Hepatocyte (in vitro differentiated cells): ENCODE measurements at places on chromosomes 1 and 21.

DNA sequence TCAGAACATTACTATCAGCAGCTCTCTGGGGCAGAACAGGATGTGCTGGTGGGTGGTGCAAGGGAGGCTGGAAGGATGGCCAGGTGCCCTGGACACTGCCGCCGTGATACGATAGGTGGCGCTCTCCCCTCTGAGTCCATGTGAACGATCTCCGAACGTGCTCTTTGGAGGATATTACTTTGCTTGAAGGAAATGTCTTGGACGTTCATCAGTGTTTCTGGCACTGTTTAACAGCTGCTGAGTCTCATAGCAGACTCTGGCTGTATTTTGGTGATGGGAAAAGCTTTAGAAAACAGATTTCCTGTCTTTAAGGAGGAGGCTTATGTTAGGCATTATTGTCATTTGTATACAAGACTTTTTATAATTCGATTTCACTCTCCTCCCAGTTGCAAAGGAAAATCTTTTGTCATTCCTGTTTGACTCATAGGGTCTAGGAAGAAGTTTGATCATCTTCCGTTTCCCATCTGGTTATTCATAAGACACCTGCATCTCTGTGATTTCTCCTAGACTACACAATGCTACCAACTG is 386.2 kb upstream of the ADGRL2 start:
- peak; percentile 80 for DNase-seq

- DNase-seq: no peak
Measured at GRCh38 chr1:211641942-211642341, 33.5 kb downstream of the NEK2 start.

DNA sequence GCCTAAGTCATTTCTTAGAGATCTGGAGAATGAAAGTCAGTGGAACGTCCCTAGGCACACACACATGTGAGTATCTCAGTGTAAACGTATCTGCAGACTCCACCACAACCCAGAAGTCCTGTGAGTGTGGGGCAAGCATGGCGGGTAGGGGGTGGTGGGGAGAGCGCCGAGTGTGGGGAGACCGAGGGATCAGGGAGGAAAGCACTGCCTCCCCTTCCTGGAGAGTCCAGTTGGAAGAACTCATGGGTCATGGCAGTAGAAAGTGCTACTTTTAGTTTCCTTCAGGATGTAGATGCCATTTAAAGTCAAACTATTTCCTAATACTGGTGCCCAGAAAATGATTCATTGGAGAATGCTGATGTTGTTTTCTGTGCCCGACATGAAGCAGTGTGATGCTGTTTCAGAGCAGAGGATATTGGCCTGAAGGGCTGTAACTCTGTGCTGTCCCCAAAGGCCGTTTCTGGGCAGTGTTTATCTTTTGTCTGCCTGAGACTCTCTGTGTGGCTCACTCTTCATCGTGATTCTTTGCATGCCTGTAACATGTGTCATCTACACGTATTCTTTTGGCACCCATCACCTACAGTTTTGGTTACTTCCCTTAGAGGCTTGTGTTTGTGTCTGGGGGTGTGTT is 45.7 kb upstream of the TSPAN2 start:
- DNase-seq: peak; percentile 19

- DNase-seq: no peak
Measured at GRCh38 chr21:42988236-42988965, 14.0 kb downstream of the PKNOX1 start.

GRCh38 chr1:84339503-84339902 is 38.0 kb downstream of the SAMD13 start:
- no peak for DNase-seq

- peak; percentile 59 for DNase-seq
Measured at GRCh38 chr1:87329051-87329525, 408 bp downstream of the LMO4 start.

DNA sequence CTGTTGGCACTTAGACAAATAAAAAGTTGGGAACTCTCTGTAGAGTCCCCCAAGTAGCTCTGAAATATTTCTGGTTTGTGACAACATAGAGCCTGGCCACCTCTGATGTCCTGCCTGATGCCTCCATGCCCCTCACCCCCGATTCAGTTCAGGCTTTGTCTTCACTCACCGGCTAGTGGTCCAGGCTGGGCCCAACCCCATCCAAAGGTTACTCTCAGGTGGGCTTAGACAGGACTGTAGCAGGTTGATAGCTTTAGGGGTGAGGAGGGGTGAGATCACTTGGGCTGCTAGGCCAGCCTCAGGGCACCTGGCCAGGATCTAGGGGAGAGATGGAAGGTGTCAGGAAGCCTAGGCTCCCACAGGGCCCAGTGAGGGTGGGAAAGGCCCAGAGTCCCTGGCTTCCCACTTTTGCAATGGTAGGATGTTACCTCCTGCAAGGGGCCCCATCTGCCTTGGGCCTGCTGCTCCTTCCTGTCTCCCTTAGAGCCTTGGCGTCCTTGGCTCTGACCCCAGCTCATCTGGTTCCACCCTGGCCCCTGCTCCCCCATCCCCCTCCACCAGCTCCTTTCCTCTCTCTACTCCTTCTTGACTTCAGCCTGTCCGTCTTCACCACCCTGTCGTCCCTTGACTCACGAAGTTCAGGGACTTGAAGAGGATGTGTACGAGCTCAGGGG is 6.7 kb downstream of the EPS8L3 start:
- no peak for DNase-seq

- no peak for DNase-seq
Measured at GRCh38 chr1:17356387-17357026, 15.5 kb upstream of the PADI6 start.

DNA sequence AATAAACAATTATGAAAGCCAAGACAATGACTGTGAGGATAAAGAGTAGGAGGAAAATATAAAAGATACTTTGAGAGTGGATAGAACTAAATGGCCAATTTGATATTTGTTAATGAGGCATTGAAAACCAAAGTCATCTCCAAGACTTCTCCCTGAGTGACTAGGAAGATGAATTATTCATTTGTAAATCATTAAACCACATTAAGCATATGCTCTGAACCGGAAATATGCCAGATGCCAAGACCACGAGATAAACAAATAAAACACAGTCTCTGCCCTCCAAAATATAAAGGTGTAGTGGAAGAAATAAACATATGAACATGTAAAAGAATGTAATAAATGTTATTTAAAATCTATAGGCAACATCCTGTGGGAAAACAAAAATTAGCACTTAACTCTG is 78.8 kb downstream of the MRPL39 start:
- no peak for DNase-seq

DNA sequence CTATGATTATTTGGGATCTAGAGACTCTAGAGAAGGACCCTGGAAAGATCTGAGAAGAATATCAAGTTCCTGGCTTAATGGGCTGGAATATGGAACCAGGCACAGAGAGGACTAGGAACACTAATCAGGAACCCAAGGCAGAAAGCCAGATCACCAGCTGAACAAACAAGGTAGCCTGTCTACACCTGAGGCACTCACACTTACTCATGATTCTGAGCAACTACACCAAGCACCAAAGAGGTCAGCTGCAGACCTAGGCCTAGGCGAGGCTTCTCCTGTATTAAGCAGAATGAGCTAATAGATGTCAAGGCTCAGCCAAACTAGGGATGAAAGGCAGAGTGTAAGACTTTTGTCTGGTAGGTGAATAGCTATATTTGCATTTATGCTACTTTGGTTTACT is 368.1 kb downstream of the LTN1 start:
- no peak for DNase-seq

- no peak for DNase-seq
Measured at GRCh38 chr1:93692451-93692861, 10.8 kb upstream of the BCAR3 start.

DNA sequence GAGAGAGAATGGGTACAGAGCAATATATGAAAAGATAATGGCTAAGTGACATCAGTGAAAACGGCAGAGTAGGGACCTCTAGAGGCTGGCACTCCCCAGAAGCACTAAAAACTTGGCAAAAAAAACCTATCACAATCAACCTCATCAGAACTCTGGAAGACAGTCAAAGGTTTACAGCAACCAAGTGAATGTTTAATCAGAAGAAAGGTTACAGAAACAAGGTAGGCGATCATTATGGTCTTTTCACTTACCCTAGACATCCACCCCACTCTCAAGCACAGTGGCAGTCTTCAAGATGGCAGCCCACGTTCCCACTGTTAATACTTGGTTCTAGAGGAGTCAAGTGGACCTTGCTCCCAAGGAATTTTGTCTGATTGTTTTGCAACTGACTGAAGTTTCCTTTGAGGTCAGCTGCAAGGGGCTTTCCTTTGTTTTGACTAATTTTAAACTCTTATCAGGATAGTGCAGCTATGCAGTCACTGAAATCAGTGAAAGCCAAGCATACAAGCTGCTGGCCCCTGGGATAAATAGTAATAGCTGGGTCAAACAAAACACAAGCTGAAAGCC is 7.2 kb downstream of the KIFAP3 start:
- DNase-seq: no peak

DNA sequence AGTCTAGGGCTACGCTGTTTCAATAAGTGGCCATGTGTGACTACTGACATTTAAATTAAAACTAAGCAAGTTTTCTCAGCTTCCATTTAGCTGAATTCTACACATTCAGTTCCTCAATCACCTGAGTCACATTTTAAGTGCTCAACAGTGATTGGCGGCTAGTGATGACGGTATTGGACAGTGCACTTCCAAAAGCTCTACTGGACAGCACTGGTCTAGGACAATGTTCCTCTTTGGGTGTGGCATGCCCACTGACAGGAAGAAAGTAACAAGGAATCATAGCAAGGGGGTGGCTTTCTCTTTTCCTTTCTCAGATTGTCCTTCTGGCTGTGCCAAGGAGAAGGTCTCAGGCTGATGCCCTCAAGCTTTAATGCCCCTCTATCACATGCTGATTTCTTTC is 11.7 kb downstream of the IGSF21 start:
- DNase-seq: no peak

GRCh38 chr1:60809204-60809980 is 273.0 kb upstream of the NFIA start:
- no peak for DNase-seq

DNA sequence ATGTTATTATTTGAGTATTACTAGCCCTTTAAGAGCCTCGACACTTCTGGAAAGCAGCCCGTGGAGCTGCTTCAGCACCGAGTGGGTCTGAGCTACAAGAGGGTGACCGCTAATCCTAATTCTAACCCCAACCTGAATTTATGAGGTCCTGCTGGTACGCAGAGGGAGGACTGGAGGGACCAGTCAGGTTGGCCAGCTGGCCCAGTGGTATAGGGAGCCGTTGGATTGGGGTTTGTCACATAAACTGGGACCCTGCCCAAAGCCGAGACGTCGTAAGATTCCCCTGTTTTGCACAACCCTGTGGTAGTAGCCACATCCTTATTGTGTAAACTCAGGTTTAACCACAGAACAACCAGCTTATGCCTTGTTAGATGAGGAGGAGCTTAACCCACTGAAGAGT is 60.8 kb upstream of the F3 start:
- no peak for DNase-seq

DNA sequence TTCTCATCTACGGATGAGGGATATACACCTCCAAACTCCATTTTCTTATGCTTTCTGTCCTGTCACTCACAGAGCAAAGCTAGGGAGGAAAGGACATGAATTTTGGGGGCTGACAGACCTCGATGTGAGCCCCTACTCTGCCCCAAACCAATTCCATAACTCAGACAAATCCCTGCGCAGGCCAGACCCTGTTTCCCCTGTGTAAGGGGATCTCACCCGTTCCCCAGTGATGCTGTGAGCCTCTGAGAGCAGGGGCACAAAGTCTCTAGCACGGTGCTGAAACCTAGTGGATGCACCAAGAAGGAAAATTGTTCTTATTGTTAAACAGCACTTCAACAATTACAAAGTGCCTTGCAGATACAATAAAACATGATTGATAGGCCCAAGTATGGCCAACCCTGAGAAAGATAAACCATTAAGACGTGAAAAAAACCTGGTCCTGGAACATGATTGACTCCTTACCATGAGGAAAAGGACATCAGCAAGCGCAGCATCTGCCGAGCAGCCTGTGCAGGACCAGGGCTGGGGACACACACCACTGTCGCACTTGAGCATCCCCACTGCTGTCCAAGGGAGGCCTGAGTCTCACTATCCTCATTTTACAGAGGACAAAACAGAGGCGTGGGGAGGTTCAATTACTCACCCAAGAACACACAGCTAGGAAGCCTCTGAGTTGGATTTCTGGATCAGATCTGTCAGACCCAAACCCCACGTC is 137.8 kb downstream of the GLIS1 start:
- DNase-seq: no peak

DNA sequence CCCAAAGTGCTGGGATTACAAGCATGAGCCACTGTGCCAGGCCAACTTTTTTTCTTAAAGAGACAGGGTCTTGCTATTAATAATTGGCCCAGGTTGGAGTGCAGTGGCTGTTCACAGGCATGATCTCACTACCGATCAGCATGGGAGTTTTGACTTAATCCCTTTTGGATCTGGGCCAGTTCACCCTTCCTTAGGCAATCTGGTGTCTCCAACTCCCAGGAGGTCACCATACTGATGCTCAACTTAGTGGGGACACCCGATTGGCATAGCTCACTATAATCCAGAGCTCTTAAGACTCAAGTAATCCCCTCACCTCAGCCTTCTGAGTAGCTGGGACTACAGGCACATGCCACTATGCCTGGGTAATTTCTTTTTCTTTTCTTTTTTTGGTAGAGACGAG is 64.2 kb upstream of the SCYL3 start:
- DNase-seq: no peak

GRCh38 chr1:183739082-183739481 is 65.8 kb upstream of the RGL1 start:
- no peak for DNase-seq

- DNase-seq: peak; percentile 41
Measured at GRCh38 chr1:223836586-223836985, 9.2 kb downstream of the TP53BP2 start.
